ENCODE measurements at places on chromosomes 6 and 20.

- no peak for DNase-seq
These were observed 254.4 kb upstream of the IMPG1 start for GRCh38 chr6:76326871-76327270.

DNA sequence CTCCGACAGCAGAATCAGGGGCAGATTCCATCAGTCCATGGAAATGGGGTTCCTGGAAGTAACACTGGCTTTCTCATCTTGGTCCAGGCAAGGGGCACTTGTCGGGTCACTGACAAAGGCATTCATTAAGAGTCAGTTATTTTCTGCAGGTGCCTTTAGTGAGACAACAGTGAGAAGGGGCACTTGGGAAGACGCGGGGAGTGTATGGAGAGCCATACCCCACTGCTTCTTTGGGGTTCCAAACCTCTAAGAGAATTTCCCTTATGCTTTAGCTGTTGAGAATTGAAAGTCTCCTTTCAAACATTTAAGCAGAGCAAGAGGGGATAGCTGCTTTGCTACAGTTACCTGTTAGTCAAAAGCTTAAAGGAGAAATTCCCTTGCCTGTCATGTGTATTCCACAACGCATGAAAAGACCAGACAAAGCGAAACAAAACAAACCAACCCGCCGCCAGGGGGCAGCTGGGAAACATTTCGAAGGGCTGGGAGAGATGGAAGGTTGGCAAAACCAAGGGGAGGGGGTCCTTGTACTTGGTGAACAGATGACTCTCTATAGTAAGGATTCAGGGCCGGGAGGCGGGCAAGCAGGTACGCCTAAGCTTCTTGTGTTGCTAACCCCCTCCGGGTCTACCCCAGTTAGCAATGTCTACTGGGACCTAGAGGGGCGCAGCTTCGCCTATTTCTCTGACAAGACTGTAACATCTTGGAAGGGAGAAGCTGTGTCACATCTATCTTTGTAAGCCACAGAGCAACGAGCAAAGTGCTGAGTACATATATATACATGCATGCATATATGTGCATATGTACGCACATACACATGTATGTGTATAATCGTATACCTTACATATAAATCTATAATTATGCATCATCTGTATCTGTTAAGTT is 474.9 kb upstream of the AGPAT4 start:
- peak; percentile 18 for DNase-seq

- DNase-seq, result no peak
These were observed 87.5 kb downstream of the SH3BGRL2 start for GRCh38 chr6:79718509-79719247.

- no peak for DNase-seq
These were observed 148.9 kb upstream of the SIM1 start for GRCh38 chr6:100613656-100614055.

GRCh38 chr6:103042336-103042735 is 1648.8 kb downstream of the GRIK2 start:
- no peak for DNase-seq

- no peak for DNase-seq
These were observed 899.3 kb upstream of the MAP3K7 start for GRCh38 chr6:91486200-91486599.

- DNase-seq, result no peak
These were observed 1.7 kb upstream of the BPIFA1 start for GRCh38 chr20:33234050-33234449.

GRCh38 chr20:3306068-3306467 is 67.1 kb upstream of the SLC4A11 start:
- no peak for DNase-seq

DNA sequence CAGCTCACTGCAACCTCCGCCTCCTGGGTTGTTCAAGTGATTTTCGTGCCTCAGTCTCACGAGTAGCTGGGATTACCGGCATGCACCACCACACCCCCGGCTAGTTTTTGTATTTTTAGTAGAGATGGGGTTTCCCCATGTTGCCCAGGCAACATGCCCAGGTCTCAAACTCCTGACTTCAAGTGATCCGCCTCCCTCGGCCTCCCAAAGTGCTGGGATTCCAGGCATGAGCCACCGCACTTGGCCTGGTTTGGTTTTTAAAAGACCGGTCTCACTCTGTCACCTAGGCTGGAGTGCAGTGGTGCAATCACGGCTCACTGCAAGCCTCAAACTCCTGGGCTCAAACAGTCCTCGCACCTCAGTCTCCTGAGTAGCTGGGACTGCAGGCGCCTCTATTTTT is 40.1 kb downstream of the VSTM2L start:
- DNase-seq, result no peak

DNA sequence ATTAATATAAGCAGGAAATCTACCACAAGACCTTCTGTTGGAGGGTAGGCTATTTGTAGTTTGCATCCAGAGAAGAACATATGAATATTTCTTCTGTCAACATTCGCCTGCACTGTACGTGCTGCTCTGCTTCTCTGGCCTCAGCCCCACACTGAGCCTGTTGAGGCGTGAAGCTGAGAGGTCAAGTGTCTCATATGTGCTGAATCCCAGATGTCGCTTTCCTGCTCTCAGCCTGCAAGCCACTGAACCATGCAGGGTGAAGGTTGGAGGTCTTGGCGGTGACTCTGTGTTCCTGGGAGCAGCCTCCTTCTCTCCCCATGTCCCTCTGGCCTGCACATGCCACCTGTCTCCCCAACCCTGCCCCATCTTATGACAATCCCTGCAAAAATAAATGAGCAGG is 83.6 kb downstream of the TMEM170B start:
- DNase-seq, result no peak

DNA sequence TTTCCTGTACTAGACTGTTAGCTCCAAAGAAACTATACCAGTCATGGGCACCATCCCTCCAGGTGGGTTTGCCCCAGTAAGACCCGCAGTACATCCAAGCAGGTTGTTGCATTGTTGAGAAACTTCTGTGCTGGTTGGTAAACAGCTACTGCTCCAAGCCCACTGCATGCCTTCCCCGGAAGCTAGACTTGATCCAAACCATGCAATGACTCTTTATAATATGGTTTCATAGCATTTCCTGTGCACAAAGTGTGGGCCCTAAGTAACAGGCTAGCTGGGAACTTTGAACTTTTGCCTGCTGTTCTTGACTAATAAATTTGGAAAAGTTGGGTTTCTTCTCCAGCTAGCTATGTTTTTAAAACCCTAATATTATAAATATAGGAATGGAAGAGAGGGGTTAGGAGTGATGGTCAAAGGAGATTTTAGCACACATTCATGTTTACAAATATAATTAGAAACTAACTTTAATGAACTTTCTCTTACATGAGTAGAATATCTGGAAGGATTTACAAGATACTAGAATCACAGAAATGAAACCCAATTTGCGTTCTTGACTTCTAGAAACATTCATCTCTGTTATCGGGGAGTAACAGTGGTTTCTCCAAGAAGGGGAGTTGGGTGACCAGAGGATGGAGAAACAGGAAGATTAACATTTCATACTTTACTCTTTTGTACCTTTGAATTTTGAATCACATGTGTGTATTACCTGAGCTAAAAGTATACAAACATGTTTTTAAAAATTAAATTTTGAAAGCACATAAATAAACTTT is 51.7 kb downstream of the GFOD1 start:
- no peak for DNase-seq

GRCh38 chr6:143135797-143136561 is 75.3 kb downstream of the AIG1 start:
- DNase-seq, result no peak

DNA sequence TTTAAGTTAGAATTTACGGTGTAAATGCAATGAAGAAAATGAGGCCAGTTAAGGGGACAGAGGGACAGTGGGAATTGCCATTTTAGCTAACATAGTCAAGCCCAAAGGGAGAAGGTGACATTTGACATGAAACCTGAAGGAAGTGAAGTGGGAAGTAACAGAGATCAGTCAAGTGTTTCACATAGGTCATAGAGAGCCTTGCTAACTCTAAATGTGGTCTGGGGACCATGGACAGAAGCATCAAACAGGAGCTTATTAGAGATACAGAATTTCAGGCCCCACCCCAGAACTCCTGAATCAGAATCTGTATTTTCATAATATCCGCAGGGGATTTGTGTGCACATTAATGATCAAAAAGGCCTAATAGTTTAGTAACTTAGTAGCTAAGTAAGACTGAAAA is 393.7 kb downstream of the FRK start:
- no peak for DNase-seq

- DNase-seq, result no peak
These were observed 26.2 kb downstream of the ZKSCAN8 start for GRCh38 chr6:28167926-28168325.

DNA sequence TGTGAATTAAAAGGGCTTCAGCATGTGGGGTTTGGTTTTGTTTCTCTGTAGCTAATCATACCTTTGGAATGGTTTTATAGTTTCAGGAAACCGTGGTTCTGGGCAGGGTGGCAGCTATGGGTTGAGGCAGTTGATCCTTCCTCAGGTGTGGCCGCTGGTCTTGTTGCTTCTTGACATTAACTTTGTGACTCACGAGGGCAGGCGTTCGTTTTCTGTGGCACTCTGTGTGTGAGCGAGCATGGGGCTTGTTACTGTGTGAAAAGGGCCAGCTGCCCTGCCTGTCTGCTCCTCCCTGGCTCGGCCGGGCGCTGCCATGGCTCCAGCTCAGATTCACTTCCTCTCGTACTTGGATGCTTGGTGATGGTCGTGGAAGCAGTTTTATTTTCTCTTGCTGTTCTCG is 16.2 kb downstream of the DNAJC5 start:
- DNase-seq, result no peak

GRCh38 chr20:41509316-41510200 is 108.6 kb downstream of the CHD6 start:
- DNase-seq, result no peak

GRCh38 chr6:127832381-127832780 is 68.5 kb downstream of the THEMIS start:
- DNase-seq, result no peak

DNA sequence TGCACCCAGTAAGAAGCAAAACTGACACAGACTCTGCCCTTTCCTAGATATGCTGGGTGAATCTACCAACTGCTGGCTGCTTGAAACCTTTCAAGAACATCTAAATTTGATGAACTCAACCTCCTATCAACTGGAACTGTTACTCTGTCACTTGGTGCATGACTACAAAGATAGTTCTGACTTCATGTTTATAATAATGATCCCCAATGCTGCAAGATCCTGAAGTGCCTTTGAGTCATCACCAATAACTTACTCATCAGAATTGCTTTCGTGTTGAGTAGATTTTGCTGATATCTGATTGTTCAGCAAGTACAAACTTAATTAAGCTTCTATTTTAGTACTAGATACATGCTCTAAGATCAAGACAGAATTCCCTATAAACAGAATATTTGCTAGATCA is 100.2 kb upstream of the ARMC2 start:
- no peak for DNase-seq

- DNase-seq, result no peak
These were observed 56.9 kb upstream of the CTNNBL1 start for GRCh38 chr20:37636977-37637376.

Measured in activated CD8-positive, alpha-beta memory T cell treated with anti-CD3 and anti-CD28 coated beads for 48 hours (primary cell).